Foreskin melanocyte (primary cell): ENCODE measurements at places on chromosomes 6 and 20.

GRCh38 chr6:53579338-53579737 lies 34.4 kb upstream of the GCLC start:
- no peak for DNase-seq

- no peak for DNase-seq
These were observed 13.1 kb downstream of the ITPR3 start for GRCh38 chr6:33634161-33634727.

DNA sequence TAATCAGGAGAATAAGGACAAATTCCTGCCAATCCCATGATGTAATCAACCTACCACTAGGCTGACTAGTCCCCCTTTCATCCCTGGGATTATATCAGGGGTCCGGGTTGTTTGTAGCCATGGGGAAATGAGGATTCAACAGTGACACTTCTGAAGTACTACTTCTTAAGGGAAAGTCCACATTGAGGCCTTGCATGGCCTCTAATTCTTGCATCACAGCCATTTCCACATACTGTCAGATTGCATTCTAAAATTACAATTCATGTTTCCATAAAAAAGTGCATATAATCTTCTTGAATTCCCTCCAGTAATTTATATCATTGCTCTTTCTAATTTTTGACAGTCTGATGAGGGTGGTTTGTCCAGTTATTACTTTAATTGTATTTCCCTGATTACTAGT lies 184.2 kb downstream of the PHF3 start:
- DNase-seq, result no peak

- DNase-seq, result no peak
These were observed 431.8 kb upstream of the MAN1A1 start for GRCh38 chr6:119781365-119781764.

GRCh38 chr6:32860674-32861073 lies 6.7 kb downstream of the PSMB9 start:
- DNase-seq, result no peak

- DNase-seq, result no peak
These were observed 262.0 kb downstream of the CDC5L start for GRCh38 chr6:44649365-44650025.

DNA sequence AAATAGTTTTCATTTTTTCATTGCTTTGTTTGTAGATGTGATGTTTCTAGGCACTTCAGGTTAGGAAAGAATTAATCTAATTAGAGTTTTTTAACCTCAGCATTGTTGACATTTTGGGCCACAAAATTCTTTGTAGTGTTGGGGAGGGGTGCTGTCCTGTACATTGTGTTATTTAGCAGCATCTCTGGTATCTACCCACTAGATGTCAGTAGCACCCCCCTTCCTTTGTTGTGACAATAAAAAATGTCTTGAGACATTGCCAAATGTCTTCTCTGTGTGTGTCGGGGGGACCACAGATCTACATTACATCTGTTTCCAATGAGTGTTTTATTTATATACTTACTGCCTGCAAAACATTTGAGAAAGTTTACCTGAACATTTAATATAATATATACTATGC lies 45.6 kb downstream of the EYA4 start:
- no peak for DNase-seq
